GM20000 (cell line): ENCODE measurements at places on chromosomes 5 and 9.

- DNase-seq, result no peak
Observed at GRCh38 chr9:116387934-116388698, 234.5 kb downstream of the PAPPA start.

- no peak for DNase-seq
Observed at GRCh38 chr5:142735323-142736246, 34.6 kb upstream of the ARHGAP26 start.

DNA sequence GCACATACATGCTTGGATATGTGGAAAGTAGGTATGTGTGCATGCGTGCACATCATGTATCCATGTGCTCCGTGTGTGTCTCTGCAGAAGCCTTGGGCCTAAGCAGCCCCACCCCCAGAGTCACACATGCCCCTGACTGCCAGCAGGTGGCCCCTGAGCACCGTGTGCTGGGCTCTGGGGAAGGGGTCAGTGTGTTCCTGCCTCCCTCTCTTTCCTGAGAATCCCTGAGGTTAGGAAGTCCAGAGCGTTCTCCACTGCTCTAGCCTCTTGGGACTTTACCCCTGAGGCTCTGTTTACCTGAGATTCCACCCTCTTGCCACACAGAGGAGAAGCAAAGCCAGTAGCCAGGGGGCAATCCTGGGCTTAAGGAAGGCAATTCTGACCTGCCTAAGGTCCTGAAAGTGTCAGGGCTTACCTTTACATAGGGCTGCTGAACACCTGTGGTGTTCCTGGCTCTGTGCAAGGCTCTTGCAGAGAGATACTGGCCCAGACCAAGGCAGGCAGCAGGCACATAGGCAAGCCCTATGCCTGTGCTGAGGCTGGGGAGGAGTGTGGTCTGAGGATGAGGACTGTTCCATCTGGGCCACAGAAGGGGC, 207.3 kb downstream of the TMEM38B start:
- peak; percentile 48 for DNase-seq

- DNase-seq, result peak; percentile 36
Observed at GRCh38 chr5:171342362-171343111, 33.5 kb downstream of the TLX3 start.

DNA sequence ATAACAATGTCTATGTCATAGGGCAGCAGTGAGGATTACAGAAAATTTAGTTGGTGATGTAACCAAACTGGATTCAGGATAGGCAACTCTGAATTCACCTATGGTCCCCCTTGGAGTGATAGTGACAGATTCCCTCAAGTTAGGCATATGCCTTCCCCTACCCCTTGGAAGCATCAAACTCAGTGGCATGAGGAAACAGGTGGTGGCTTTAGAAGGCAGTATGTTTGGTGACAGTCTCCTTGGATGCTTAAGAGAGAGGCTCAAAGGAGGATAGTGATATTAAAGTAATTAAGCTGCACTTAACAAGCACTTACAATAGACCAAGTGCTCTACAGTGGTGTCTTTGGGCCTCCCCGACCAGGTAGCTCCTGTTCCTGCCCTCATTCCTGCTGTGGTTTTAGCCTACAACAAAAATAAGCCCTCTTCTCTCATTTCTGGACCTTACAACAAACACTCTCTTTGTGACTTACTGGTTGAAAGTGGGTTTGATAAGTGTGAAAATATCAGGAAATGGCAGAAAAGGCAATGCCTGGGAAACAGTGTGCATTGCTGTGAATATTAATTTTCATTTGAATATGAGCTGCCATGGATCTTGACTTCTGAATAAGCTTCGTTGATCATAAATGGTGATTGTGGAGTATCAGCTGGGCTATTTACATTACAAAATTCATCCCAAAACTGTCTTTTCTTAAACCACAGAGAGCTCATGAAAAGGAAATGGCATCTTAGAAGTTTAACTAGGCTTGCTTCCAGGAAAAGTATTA, 29.2 kb downstream of the NR4A3 start:
- DNase-seq, result no peak

- DNase-seq, result no peak
Observed at GRCh38 chr5:97874491-97874890, 691.4 kb upstream of the RIOK2 start.

DNA sequence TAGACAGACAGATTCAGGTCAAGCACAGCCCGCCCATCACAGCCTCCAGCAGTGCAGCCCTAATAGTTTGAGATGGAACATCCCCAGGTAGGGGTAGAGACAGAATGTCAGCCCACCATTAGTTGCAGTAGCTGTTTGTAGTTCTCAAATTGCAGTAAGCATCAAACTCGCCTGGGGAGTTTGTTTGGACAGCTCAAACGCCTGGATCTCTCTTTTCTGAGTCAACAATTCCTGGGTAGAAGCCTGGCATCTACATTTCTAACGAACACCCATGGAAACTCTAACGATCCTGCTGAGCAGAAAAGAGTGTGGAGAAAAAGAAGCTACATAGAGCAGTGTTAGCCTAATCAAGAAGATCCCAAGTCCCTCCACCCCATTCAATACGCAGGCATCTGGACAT, 59.4 kb downstream of the ADAMTS16 start:
- no peak for DNase-seq

DNA sequence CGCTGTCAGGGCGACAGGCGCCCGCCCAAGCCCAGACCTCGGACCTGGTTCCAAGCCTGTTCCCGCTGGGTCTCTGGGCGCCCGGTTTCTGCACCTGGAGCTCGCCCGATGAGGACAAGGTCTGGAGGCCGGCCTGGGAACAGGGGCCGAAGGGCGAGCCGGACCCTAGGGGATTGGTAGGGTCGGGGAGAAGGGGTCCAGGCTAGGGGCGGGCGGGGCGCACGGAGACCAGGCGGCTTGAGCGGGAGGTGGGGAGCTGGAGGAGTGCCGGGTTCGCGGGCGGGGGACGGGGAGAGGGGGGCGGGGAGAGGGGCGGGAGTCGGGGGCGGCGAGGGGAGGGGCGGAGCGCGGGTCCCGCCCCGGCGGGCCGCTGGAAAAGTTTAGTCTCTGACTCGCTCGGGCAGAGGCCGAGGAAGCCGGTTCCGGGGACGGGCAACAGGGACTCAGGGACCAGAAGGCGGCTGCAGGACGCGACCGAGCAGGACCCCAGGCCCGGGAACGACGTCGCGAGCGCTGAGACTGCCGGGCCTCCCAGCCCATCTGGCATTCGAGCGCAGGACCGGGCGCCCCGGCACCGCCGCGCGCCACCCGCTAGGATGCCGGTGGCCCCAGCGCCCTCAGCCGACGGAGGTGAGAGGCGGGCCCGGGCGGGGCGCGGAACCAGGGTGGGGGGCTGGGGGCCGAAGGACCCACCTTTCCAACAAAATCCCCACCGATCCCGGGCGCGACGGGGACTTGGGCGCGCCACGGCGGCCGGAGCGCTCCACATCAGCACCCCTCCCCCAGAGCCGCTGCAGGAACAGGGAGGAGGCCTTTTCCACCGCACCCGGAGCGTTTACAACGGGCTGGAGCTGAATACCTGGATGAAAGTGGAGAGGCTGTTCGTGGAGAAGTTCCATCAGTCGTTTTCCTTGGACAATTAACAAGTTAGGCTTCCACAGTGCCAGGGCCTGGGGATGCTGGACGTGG, at the start of gene S1PR3:
S1PR3 (plus strand) TSS at position 403 of the 969 bp plus-strand sequence. CDS start 9,733 bp downstream, outside the sequence.
- no peak for DNase-seq

DNA sequence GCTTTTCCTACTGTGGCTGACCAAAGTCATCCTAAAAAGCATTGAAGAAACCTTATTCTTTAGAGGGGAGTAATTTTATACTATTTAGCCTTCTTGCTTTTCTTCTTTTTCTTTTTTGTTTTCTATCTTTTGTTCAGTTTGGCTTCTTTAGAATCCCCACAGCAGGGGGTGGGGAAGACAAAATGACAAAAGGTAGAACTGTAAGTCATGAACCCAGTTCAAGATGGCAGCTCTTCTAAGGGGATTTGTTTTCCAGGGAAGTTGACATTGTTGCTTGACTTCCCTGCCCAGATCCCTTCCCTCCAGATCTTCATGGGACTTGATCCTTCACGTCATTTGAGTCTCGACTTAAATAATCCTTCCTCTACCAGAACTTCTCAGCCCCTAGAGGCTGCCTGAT, 692.4 kb upstream of the DMAC1 start:
- no peak for DNase-seq

GRCh38 chr5:154679501-154679900, 75.7 kb upstream of the LARP1 start:
- no peak for DNase-seq

- DNase-seq, result no peak
Observed at GRCh38 chr5:176873541-176874172, 25.5 kb downstream of the HK3 start.

GRCh38 chr5:134101686-134102439, 12.6 kb upstream of the TCF7 start:
- peak; percentile 69 for DNase-seq

DNA sequence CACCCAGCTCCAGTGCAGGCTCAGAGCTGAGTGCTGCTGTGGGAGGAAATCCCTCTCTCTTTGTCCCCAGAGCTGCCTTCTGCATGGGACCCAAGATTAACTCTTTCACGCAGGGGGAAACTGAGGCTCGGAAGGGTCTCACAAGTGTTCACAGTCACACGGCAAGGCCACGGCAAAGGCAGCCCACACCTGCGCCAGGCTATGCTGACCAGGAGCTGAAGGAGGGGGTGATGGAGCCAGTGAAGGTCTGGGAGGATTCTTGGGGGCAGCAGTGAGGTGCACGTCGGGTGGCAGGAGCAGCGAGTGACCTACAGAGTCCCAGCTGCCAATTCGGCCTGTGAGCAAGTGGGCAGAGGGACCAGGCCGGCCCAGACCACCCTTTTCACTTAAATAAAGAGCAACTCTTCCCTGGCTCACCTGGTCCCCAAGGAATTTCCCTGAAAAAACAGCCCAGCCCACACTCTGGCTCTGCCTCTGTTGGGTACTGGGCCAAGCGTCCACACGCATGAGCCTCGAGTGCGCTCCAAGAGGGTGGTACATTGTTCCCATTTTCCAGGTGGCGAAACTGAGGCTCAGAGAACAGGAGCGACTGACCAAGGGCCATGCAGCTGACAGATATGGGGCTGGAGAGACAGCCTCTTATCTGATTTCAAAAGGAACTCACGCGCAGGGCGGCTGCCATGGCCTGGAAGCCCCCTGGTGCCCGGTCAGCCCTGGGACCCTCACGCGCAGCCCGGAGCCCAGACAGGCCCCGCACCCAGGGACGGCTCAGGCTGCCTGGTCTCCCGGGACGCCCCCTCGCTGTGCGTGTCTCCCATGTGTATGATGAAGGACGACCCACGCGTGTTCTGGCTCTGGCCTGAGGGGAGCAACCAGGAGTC, 28.2 kb downstream of the SARDH start:
- no peak for DNase-seq

DNA sequence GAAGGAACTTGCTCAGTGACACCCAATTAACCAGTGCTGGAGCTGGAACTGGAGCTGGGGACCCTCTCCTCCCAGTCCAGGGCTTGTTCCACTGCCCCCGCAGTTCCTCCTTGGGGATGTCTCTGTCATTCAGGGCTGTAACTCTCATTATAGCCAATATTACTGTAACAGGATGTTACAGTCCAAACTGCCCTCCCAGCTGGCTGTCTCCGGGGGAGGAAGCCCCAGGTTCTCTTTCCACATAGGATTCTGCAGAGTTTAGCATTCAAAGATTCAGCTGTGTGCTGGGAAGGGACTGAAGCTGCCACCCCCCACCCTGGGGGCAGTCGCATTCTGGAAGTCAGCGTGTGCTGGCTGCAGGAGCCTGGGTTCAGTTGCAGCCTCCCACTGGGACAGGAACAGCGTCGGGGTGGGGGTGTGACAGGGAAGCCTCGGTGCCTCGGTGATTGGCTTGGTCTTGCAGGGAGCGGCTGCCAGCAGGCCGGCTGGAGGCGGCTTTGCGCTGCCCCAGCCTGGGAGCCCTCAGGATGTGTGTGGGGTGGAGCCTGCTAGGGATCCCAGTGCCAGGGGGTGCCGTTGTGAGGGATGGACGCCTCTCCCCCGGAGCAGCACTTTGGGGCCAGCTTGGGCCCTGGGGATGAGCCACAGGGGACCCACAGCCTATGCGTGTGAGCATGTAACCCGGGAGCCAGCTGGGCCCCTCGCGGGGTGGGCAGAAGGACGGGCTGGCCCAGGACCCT, 101.1 kb downstream of the RGS3 start:
- DNase-seq, result no peak

- no peak for DNase-seq
Observed at GRCh38 chr9:134726722-134727034, 85.1 kb downstream of the COL5A1 start.
